ENCODE measurements at places on chromosomes 4 and X.

GRCh38 chrX:51837451-51837850 is 56.0 kb upstream of the MAGED1 start:
- DNase-seq: no peak

- no peak for DNase-seq
Observed at GRCh38 chrX:30971774-30972603, 82.9 kb upstream of the TAB3 start.

- DNase-seq: no peak
Observed at GRCh38 chr4:166366012-166366411, 493.0 kb downstream of the TLL1 start.

- no peak for DNase-seq
Observed at GRCh38 chr4:19512086-19512485, 739.6 kb upstream of the SLIT2 start.

DNA sequence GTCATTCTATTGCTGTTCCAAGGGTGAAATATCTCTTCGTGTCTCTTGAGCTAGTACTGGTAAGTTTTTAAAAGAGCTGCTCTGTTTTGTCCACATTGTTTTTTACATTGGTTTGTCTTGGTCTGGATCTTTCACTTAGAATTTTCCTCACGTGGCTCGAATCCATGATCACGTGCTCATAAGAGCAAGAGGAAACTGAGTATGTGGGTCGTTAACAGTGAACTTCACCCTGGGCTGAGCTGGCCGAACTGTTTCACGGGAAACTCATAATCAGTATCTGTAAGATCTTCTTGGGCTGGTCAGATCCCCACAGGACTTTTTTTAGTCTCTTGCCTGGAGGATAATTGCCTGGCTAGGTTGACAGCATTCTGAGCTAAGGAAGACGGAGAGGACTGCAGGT is 77.8 kb upstream of the HELT start:
- no peak for DNase-seq

GRCh38 chr4:87270144-87270543 is 49.7 kb upstream of the KLHL8 start:
- no peak for DNase-seq

GRCh38 chr4:57195622-57196021 is 85.4 kb upstream of the IGFBP7 start:
- no peak for DNase-seq

- no peak for DNase-seq
Observed at GRCh38 chr4:13704035-13704434, 76.5 kb upstream of the BOD1L1 start.

DNA sequence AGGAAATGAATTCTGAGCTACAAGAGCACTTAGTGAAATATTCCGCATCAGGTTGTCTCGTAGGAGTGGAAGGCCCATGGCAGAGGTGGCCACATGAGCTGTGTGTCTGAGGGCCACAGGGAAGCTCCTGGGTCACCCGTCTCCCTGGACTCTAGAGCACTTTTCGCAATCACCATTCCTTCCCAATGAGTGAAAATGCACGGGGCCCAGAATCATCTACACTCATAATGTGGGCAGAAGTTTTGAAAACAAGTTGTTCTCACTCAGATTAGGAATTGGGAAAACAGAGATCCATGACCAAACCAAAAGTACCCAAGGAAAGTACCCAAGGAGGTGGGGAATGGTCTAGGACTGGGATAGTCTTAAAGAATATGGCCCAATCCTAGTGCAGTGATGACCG is 94.4 kb downstream of the SCD5 start:
- DNase-seq: no peak

- no peak for DNase-seq
Observed at GRCh38 chr4:168506014-168506413, 9.2 kb downstream of the PALLD start.
